OCI-M1 (cell line): ENCODE measurements at places on chromosomes 3 and 15.

GRCh38 chr3:22729212-22729611 is 473.9 kb upstream of the UBE2E2 start:
- DNase-seq = no peak

GRCh38 chr3:33426068-33426467 is 14.1 kb downstream of the UBP1 start:
- no peak for DNase-seq

DNA sequence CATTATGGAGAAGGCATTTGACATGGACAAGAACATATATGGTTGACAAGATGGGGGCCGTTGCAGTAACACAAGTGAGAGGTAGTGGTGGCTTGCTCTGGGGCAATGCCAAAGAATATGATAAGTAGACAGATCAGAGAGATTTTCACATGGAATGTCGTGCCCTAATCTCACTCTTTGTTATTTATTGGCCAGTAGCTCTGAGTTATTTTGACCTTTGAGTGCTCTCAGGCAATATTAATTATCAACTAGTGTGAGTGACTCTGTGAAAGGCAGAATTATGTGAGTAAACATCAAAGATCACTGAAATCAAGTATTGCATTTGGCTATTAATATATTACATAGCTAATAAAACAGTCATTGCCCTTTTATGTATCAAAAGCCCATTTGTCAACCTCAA is 164.9 kb upstream of the ADAMTS9 start:
- no peak for DNase-seq

GRCh38 chr3:58009749-58010535 is 1.7 kb downstream of the FLNB start:
- peak; percentile 16 for DNase-seq

- no peak for DNase-seq
Measured at GRCh38 chr3:135792174-135792573, 173.4 kb upstream of the PPP2R3A start.

DNA sequence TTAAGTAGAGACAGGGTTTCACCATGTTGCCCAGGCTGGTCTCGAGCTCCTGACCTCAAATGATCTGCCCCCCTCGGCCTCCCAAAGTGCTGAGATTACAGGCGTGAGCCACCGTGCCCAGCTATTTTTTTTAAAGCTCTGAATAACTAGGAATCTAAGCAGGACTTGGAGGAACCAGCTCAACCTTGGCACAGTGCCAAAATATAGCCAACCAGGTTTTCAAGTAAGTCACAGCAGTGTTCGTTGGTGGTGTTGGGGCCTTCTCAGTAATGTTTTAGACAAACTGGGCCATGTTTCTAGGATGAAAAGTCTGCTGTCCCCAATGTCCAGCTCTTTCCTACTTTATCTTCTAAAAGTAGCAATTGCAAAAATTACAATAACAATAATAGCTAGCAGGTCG is 6.4 kb upstream of the ADAM10 start:
- DNase-seq = peak; percentile 7

DNA sequence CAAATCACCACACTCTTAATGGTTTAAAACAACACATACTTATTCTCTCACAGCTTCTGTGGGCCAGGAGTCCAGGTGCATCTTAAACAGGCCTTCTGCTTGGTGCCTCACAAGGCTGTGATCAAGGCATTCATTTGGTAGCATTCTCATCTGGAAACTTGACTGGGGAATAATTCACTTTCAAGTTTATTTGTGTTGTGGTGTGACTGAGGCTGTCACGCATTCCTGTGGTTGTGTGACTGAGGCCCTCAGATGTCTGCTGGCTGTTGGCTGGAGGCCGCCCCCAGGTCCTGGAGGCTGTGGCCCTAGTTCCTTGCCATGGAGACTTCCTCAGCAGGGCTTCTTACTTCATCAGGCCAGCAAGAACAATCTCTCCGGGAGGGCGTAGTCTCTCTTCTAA is 16.9 kb upstream of the FAM3D start:
- no peak for DNase-seq

GRCh38 chr15:89963301-89964231 is 37.6 kb upstream of the ZNF710 start:
- DNase-seq = no peak

GRCh38 chr15:52791776-52792175 is 1.6 kb upstream of the ONECUT1 start:
- no peak for DNase-seq

DNA sequence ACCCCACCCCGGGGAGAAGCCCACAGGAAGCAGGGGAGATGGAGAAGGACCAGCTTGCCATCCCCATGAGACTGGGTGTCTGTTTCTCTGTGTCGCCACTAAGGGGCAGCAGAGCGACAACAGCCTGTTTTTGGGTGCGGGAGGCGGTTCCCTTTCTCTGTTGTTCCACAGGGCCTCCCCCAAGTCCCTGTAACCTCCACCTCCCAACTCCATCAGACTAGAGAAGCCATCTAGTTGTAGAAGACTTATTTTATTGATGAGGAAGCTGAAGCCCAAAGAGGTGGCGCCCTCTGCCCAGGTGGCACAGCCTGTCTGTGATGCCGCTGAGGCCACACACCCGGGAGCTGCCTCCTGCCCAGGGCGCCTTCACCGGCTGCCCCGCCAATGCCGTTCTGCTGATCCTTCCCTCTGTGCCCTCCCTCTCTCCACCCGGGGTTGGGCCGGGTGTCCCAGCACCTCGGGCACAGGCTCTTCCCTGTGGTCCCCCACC is 3.9 kb upstream of the CCDC9B start:
- peak; percentile 63 for DNase-seq

DNA sequence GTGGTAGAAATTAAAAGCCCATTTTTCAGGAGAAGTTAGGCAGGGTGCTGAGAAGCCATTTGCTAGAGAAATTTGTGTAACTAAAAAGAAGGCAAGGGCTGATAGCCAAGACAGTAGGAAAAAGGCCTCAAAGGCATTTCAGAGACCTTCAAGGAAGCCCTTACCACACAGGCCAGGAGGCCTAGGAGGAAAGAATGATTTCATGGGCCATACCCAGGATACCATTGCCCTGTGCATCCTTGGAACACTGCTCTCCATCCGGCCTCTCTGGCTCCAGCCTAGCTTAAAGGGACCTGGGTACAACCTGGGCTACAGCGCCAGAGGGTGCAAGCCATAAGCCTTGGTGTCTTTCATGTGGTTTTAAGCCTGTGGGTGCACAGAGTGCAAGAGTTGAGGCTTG is 193.6 kb upstream of the GRM7 start:
- DNase-seq = no peak

DNA sequence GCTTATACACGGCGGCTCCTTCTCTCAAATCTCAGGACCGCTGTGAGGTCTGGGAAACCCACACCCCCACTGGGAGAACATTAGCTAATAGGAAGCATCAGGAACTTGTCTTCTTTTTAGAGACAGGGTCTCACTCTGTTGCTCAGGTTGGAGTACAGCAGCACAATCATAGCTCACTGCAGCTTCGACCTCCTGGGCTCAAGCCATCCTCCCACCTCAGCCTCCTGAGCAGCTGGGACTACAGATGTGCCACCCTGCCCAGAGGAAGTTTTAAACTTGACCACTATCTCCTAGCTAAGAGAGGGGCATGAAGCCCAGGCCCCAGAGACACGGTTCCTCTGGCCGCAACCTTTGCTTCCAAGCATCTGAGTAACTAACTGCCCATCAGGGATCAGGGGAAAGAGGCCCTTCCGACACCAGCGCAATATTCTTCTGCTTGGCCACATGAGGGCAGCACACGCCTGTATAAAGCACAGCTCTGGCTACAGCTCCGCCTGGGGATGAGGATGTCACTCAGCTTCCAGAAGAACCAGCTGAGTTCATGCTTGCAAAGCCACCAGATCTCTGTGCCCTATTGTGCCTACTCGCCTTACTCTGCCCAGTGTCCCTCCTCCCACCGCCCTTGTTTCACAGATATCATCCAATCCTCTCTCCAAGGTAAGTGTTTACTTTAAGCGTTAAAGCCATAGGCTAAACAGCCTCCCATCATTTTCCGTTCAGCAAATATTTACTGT is 57.6 kb upstream of the SLC6A11 start:
- peak; percentile 85 for DNase-seq

DNA sequence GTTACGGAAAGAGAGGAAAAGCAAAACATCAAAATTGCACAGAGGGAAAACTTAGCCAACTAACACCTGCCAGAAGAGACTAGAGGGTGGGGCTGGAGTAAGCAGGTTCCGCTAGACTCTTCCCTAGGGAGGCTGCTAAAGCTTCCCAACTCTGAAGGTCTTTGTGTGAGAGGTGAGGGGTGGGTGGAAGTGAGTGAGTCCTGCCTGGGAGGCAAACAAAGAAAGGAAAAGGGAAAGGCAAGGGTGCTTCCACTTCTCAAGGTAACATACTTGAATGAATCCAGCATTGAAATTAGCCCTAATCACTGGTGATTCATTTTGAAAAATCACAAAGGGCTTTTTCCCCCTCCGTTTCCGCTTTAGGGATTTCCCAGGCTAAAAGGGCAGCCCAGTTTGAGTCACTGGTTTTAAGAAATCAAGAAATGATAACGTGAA is 220.5 kb upstream of the ADAMTS9 start:
- DNase-seq = no peak

DNA sequence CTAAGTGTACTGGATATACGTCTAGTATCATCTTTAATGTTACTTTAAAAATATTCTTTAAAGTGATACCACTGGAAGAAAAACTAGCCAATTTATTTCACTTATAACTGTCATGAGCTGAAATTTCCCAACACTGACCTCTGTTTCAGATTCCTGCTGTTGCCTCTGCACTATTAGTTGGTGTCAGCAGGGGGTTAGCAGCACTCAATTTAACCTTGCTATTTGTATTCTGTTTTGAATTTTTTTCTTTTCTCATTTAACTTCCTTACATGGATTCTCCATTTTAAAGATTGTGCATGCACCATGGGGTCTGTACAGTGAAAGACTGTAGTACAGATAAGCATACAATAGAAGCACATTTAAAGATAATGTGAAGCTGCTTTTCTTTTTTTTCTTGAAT is 169.2 kb downstream of the UBE2E2 start:
- no peak for DNase-seq

DNA sequence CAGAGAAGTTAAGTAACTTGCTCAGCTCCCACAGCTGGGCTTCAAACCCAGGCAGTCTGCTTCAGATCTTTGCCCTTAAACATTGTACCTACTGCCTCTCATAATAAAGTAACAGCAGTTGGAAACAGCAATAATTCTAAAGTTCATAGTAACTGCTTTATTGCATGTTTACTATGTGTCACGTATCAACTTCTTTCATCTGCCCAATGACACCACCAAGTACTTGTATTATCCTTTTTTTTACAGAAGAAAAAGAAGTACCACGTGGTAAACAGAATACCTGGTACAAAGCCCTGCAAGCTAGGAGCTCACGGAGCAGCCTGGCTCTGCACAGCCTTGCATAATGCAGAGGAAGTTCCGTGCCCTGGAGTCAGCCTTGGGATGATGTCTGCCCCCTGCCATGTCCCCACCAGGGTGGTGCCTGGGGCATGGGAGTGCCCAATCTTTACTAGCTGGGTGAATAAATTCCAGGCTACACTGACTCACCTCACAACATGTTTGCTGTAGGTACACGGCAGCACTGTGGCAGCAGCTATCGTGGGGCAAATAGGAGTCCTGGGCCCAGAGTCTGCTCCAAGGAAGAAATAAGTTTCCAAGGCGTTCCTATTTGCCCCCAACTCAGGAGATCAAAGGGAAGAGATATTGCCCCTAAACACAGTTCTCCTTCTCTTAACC is 77.2 kb downstream of the LDHAL6B start:
- no peak for DNase-seq

GRCh38 chr3:71006810-71007785 is 576.4 kb downstream of the FOXP1 start:
- DNase-seq = peak; percentile 62

GRCh38 chr15:60605879-60606307 is 127.0 kb upstream of the ICE2 start:
- no peak for DNase-seq

- peak; percentile 45 for DNase-seq
Measured at GRCh38 chr3:114362815-114363214, 69.0 kb downstream of the TIGIT start.

- no peak for DNase-seq
Measured at GRCh38 chr3:3619815-3620214, 179.4 kb upstream of the LRRN1 start.

GRCh38 chr3:5149306-5149880 is 27.3 kb downstream of the ARL8B start:
- DNase-seq = no peak

DNA sequence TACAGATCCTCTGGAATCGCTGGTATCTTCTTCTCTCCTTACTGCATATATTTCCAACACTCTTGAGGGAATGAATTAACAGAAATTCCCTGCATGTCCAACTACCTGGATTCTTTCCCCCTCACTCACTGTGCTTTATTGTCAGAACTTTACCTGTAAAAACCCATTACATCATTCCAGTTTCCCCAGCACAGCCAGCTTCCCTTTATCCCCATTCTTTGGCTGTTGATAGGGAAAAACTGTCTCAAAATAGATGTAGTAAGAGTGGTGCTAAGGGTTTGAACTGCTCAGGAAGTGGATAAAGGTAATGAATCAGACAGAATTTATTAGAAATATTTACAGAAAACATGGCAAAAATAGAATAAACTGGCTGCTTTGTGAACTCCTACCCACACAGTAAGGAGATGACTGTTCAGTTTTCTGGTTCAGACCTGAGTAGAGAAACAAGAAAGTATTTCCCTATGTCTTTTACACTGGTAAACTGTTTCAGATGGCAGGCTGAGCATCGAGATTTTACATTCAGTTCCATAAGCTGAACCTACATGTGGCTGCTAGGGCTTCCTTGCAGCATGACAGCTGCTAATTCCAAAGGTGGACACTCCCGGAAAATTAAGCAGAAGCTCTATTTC is 188.4 kb downstream of the CPNE4 start:
- no peak for DNase-seq

DNA sequence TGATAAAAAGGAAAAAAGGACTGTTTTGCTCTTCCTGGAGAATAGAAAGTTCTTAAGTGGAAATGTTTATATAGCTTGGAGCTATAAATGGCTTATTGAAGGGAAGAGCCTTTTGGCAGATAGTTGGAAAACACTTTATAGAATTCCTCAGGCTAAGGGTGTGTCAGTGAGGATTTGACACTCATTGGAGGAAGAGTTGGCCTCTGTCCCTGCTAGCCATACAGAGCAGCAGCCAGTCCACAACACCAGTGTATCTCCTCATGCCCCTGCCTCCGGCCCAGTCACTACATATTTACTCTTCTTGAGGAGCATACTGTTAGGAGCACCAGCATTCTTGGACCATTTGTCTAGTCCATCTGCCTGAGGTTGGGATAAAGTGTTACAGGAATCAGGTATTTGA is 36.2 kb downstream of the KLHL18 start:
- no peak for DNase-seq
